ENCODE measurements at places on chromosomes 1 and 21.

DNA sequence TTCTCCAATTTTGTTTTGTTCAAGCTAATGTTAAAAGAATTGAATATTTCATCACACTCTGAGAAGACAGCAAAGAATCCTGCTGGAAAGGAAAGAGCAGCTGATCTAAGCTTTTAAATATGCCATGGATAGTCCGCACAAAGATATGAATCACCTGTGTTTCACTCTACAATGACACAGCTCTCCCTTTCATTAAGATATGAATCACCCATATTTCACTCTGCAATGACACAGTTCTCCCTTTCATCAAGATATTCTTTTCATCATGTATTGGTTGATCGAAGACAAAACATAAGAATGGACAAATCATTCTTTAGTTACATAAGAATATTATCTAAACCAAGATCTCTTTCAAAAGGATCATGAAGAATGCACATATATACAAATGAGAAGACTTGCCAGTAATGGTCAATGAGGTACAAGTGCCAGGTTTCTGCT is 367.3 kb downstream of the SMYD3 start:
- DNase-seq: no peak

- no peak for DNase-seq
Observed at GRCh38 chr1:241957692-241958494, at the start of gene BECN2. BECN2 (plus strand) TSS chr1:241957767; CDS start chr1:241957767, 0 bp downstream.

- no peak for DNase-seq
Observed at GRCh38 chr1:218802799-218803198, 370.9 kb upstream of the LYPLAL1 start.

DNA sequence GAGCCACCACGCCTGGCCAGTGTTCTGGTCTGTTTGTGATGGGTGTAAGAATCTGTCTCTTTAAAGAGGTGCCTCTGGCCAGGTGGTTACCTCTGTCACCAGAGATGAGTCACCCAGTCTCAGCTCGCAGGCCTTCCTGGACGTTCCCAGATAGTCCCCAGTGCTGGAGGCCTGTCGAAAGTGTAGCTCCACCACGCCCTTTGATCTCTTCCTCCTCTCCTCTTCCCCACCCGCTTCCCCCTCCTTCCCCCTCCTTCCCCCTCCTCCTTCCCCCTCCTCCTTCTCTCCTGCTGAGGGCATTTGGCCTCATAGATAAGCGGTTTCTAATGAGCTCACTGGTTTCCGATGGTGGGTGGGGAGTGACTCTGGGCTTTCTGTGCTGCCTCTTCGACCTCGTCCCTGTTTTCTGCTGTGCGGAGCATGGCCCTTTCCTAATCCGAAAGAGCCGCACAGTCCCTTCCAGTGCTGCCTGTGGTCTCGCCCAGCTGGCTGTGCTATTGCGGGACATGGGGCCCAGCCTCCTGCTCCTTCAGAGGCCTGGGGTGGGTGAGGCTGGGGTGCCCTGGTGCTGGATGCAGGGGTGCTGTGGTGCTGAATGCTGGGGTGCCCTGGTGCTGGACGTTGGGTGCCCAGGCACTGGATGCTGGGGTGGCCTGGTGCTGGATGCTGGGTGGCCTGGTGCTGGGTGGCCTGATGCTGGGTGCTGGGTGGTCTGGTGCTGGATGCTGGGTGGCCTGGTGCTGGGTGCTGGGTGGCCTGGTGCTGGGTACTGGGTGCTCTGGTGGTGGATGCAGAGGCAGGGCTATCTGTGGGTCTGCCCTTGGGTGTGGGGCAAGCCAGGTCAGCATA is 19.2 kb downstream of the AGPAT3 start:
- no peak for DNase-seq

DNA sequence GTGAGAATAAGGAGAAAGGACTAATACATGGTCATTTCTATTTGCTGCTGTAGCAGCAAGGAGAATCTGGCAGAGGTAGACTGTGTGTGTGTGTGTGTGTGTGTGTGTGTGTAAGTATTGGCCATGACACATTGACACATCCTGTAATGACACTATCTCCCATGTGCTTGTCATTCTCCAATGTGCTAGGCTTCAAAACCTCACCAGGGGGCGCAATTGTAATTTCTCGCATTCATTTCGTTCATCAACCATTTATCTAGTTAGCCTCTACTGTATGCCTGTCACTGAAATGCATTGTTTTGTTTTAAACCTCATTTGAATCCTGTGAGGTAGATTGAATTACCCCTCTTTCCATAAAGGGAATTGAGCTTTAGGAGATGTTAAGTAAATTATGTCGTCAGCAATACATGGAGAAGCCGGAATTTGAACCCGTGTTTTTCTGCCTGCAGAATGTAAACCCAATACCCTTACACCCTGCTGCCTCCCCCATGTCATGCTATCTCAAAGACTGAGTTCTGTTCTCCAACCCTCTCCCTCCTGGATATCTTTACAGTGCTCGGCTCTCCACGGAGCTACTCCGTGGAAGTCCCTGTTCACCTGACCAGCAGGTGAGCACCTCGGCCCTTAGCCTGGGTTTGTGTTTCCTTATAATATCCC is 100.8 kb downstream of the UCK2 start:
- DNase-seq: peak; percentile 32

GRCh38 chr1:1593834-1594601 is 5.9 kb downstream of the FNDC10 start:
- DNase-seq: no peak

DNA sequence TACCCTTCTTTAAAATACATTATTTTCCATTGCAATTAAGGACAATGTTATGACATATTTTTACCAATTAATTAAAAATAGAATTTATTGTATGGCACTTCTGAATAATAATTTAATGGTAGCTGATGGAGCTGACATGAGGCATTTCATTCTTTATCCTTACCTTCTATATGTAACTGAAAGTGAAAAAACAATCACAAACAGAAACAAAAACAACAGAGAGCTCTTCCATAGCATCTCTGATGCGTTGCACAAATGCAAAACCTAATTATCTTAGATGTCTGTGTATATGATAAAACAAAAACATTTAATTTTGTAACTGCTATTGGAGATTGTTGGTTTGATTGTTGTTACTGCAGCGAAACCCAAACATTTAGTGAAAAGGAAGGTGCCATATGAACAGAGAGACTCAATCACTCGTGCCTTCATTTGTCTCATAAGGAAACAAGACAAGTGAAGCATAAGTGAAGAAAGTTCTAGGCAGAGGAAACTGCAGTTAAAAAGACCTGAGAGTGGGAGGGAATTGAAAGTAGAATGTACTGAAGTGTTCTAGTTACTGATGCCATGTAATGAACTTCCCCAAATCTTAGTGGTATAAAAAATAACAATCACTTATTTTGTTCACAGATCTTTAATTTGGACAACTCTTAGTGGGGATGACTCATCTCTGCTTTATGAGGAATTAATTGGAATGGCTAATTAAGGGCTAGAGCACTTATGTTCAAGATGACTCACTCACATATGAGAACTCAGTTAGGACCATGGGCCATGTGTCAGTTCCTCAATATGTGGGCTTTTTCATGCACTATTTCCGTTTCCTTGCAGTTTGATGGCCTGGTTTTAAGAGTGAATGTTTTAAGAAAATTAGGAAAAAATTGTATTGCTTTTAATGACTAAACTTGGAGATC is 245.0 kb upstream of the OLFM3 start:
- DNase-seq: no peak

GRCh38 chr1:64304823-64305222 is 101.4 kb downstream of the UBE2U start:
- DNase-seq: no peak

GRCh38 chr1:229222081-229222480 is 48.8 kb upstream of the RAB4A start:
- no peak for DNase-seq

DNA sequence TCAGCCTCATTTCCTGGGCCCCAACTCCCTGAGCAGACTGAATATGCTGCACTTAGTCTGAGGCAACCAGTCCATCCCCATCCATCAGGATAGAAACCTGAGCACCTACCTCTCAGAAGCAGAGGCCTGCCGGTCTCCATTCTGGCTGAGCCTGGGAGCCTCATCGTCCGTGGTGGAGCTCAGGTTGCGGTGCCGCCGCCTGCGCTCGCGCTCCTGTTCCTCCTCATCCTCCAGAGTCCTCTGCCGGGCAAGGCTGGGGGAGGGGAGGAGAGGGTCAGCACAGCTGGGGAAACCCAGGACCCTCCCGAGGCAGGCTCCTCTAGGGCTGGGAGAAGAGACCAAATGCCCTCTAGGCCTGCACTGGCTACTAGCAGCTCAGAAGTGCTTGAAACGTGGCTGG is 10.1 kb downstream of the LAD1 start:
- no peak for DNase-seq

GRCh38 chr1:59816318-59816878 is 1.6 kb downstream of the HOOK1 start:
- no peak for DNase-seq

DNA sequence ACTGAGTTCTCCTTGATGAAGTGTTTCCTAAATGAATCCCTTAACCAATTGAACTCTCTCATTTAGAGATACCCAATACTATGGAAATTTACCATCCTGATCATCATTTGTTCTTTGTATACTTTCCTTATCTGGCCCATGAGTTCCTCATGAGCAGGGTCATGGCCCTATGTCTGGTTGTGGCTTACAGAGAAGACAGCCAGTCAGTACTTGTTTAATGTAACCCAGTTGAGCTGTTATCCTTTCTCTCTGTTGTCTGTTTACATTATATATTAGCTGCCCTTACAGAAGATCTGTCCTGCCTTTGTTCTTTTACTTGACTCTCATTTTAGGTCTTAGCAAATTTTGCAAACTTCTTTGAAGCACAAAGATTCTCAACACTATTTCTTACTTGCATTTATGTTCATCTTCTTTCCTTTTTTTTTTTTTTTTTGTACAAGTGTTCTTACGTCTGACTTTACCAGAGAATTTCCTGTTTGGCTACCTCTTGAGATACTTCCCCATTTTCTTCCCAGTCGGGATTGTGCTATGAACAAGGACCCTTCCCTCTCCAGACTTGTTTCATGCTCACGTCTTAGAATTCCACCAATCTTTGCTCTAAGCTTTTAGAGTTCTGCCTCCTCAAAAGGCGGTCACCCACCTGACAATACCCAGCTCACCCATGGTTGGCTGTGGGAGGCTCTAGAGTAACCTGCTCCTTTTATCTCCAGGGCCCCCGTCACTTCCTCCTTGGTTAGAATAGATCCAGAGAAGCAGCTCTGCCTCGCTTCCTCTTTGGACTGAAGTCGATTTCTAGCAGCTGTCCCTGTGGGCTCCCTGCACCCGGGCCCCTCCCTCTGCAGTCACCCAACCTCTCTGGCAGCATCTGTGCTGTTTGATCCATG is 53.6 kb upstream of the RUNX1 start:
- DNase-seq: peak; percentile 12

- no peak for DNase-seq
Observed at GRCh38 chr1:105260001-105260400, 1510.3 kb downstream of the AMY1C start.

DNA sequence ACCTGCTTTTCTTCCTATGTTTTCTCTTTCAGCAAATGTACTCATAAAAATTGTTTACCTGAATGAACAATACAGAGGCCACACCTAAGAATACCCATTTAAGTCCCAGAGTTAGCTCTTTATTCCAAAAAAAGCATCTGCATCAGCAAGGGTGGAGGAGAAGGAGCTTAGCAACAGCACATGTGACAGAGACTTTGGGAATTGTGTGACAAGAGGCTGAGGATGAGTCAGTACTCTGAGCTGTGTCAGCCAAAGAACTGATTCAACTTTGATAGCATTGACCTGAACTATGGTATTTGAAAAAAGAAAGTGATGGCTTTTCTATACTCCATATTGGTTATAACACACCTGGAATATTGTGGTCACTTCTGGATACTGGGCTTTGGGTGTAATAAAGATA is 162.7 kb downstream of the ZNF648 start:
- DNase-seq: no peak

GRCh38 chr1:40948741-40949443 is 30.6 kb upstream of the CTPS1 start:
- no peak for DNase-seq

GRCh38 chr1:209879539-209879938 is 51.8 kb downstream of the UTP25 start:
- no peak for DNase-seq

- DNase-seq: no peak
Observed at GRCh38 chr1:178634445-178634844, 90.6 kb upstream of the RALGPS2 start.

- DNase-seq: no peak
Observed at GRCh38 chr1:151370211-151370911, 2.1 kb downstream of the SELENBP1 start.

DNA sequence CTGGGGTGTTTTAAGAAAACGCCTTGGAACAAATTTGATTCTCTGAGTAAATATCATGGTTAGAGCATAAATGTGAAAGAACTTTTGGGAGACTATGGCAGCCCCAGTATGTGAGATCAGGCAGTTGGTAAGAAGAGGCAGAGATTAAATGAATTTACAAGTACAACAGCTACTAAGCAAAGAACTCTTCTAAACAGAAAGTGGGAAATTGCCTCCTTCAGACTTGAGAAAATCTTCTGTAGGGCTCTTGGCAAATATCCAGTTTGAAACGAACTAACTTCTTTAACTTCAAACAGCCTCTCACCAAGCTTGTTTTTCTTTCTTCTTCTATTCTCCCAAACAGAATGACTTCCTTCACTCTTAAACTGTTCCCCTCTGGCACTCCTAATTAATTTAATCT is 337.7 kb downstream of the SIPA1L2 start:
- no peak for DNase-seq

- DNase-seq: no peak
Observed at GRCh38 chr1:15577691-15578090, 7.2 kb downstream of the AGMAT start.

DNA sequence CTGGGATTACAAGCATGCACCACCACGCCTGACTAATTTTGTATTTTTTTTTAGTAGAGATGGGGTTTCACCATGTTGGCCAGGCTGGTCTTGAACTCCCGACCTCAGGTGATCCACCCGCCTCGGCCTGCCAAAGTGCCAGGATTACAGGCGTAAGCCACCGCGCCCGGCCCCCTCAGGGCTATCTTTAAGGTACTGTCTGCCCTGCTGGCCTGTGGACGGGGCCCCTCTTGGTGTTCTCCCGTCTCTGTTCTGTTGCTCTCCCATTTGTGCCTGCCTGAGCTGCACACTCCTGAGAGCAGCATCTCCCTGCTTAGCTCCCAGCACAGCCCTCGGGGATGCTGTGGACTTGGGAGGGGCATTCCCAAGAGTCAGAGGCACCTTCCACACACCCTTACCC is 13.9 kb downstream of the MYBPH start:
- DNase-seq: no peak

GRCh38 chr1:47328992-47329391 is 4.6 kb upstream of the CMPK1 start:
- DNase-seq: no peak

DNA sequence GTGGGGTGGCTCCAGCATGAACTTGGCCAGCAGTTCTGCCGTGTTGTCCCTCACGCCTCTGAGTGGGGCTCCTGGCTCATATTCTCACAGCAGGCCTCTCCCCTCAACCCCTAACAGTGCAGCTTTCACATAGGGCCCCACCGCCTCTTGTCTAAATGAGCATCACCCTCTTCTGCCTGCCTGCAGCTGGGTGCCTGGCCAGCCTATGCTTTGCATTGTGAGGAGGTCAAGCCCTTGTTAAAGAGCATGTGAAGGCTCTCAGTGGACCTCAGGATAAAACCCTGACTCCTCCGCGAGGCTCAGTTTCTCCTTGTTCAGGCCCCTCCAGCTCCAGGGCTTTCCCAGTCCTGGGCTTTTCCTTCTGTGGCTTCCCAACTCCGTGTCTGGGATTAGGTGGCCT is 34.8 kb downstream of the CRYAA start:
- no peak for DNase-seq

Data from tibial nerve (tissue), 4 donors.